ENCODE measurements at places on chromosomes 7 and 10.

- DNase-seq, result no peak
Measured at GRCh38 chr7:26127411-26127810, 24.6 kb upstream of the NFE2L3 start.

- no peak for DNase-seq
Measured at GRCh38 chr10:128848810-128849209, 618.2 kb upstream of the MGMT start.

- DNase-seq, result peak; percentile 85
Measured at GRCh38 chr7:107725138-107725740, 18.7 kb upstream of the CBLL1 start.

GRCh38 chr10:112805701-112806100 is 144.3 kb upstream of the TCF7L2 start:
- no peak for DNase-seq

DNA sequence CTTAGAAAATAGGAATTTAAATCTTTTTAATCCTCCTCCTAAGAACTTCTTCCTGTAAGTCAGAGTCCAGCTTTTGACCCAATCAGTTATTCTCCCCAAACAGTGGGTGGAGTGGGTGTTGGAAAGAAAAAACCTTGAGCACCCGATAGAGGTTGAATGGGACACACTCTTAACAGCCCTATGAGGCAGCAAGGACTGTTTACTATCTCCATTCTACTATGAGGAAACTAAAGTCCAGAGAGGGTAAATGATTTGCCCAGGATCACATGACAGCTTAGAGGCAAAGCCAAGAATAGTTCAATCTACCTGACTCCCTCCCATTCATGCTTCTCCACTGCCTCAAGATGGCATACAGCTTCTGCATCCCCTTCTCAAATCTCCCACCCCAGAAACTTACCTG is 57.6 kb upstream of the SLC35B4 start:
- DNase-seq, result no peak

GRCh38 chr7:71851776-71852498 is 560.2 kb downstream of the CALN1 start:
- no peak for DNase-seq

- DNase-seq, result no peak
Measured at GRCh38 chr7:141610671-141611070, 59.5 kb downstream of the AGK start.

- no peak for DNase-seq
Measured at GRCh38 chr10:10110844-10111490, 906.7 kb upstream of the CELF2 start.

DNA sequence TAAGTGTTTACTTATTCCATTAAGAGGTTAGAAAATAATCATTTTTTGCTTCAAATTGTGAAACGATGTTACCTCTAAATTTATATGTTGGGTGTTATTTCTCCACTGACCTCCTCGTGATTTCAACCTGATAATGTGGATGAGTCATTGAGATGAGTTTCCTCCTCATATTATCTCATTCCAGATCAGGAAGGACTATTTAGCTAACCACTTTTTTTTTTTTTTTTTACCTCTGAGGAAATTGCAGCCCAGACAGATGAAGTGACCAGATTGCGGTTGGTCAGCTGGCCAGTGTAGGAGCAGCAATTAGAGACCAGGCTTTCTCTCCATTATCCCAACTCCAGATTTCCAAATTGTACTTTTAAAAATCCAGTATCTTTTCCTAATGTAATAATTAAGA is 248.7 kb downstream of the FZD1 start:
- no peak for DNase-seq

DNA sequence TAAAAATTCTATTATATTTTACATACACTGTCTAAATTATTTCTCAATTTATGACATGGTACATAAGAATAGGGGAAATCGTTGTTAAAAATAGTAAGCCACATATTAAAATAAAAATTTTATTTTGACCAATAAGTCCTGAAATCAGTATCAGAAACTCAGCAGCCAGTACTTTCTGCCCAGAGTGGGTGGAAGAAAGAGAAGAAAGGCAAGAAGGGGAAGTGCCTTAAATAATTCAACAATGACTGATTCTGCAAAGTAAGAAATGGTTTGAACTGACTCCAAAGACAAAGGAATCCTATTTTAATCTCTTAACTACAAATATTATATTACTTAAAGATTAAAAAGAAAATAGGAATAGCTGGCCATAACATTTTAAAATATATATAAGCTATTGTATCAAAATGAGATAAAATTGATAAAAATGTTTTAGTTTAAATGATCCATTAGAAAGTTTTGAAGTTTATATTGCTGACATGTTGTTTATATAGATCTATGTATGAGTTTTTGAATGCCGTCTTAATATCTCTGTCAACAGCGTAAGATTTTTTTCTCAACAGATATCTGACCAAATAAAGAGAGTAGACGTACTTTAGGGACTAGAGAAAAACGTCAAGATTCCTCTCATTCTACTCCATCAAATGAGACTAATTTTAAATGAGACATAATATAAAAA is 30.2 kb upstream of the NRCAM start:
- DNase-seq, result peak; percentile 58

DNA sequence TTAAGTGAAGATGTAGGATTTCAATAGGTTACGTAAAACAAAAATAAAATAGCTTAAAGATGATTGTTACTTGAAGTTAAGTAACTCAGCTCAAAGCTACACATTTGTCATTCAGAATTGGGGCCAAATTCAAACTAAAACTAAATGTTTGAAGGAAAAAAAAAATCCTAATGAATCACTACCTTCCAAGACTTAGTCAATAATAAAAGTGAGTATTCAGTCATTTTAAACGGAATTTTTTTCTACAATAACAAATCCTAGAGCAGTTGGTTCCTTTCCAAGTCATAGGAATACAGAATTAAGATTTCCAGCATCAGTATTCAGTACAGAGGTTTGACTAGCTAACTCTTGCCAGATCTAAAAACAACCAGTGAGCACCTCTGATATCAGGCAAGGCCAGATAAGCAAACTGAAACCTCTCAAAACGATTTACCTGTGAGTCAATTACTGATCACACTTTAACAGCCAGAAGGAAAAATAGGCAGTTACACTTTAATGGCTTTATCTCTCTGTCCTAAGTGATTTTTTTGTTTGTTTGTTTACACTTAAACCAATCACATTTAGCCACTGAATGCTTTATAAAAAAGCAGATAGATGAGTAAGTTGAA is 669.8 kb upstream of the ANKRD30A start:
- no peak for DNase-seq

- DNase-seq, result no peak
Measured at GRCh38 chr10:12250181-12250580, 54.2 kb downstream of the CDC123 start.

- peak; percentile 40 for DNase-seq
Measured at GRCh38 chr7:134701272-134701671, 54.6 kb downstream of the BPGM start.

DNA sequence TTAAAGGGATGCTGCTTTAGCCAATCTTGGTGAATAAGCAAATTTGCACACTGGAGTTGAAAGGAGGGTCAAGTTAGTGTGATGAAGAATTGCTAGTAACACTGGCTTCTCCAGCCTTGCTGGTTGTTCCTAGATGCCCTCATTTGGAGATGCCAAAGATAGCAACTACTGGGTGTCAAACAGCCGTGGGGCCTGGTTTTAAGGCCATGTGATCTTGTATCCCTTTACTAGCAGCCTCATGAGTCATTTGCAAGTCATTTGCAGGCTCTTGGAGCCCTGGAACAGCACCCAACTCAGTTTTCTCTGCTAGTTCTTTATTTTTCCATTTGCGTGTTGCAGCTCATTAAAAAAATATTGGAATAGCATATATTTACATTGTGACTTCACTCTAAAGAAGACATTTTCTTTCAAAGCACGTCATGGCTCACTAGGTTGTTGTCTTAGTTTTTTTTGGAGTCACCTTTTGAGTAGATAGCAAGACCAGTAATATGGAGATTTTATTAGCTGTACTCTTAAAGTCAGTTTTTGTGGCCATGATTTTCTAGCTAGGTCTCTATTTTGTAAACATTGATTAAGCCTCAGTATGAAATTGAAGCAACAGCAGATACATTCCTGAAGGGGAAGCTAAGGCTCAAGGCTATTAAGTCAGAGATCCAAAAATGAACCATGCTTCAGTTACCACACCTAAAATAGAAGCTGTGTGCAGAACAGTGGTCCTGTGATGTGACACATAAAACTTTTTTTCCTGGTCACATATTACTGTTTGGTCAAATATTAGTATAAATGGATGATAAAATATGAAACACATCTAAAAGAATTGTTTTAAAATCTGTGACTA is 1.3 kb downstream of the LSMEM1 start:
- peak; percentile 87 for DNase-seq

- DNase-seq, result no peak
Measured at GRCh38 chr10:27188897-27189296, 33.7 kb downstream of the MASTL start.

DNA sequence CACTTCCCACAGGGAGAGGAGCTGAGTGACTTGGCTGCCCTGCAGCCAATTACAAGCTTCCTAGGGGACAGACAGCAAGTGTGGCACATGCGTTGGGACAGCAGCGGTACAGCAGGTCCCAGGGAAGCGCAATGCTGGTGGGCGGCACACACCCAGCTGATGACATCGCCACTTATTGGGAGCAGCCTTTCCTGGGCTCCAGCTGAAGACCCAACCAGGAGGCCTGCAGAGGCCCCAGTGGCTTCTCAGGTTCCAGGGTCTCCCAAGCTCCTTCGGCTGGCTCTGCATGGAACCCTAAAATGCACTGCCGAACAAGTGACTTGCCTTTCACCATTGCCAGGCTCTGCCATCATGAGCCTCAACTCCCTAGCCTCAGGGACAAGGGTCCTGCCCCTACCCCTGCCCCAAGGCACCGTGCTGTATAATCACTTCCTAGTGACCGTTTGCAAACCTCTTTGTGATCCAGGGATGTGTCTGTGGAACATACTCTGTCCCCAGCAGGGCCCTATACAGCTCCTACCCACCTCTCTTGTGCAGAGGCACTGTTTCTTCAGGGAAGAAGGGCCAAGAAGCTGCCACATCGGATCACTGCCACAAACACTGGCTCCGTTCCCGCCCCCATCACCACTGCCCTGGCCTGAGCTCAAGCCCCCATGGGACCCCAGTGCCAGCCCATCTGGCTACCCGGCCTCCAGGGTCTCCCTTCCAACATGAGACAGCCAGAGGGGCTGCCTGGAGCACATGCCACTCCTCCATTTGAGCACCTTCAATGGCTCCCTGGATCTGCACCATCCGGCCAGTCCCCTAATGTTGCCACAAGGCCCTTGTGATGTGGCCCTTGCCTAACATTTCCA is 19.3 kb upstream of the SLIT1 start:
- no peak for DNase-seq

DNA sequence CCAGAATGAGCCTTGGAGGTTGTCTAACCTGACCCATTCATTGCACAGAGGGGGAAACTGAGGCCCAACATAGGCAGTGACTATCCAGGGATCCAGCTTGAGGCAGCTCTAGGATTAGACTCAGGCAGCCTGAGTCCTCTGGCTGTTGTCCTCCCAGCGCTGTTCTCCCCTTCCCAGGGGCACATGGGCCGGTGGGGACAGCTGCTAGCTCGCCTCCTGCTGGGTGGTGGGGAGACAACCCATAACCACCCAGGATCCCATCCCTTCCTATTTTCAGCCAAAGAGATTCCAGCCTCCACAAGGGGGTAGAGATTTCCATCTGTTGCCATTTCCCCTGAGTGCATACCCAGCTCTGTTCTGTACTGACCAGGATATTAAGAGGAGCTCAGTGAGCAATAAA is 145.1 kb upstream of the GPR26 start:
- DNase-seq, result no peak

DNA sequence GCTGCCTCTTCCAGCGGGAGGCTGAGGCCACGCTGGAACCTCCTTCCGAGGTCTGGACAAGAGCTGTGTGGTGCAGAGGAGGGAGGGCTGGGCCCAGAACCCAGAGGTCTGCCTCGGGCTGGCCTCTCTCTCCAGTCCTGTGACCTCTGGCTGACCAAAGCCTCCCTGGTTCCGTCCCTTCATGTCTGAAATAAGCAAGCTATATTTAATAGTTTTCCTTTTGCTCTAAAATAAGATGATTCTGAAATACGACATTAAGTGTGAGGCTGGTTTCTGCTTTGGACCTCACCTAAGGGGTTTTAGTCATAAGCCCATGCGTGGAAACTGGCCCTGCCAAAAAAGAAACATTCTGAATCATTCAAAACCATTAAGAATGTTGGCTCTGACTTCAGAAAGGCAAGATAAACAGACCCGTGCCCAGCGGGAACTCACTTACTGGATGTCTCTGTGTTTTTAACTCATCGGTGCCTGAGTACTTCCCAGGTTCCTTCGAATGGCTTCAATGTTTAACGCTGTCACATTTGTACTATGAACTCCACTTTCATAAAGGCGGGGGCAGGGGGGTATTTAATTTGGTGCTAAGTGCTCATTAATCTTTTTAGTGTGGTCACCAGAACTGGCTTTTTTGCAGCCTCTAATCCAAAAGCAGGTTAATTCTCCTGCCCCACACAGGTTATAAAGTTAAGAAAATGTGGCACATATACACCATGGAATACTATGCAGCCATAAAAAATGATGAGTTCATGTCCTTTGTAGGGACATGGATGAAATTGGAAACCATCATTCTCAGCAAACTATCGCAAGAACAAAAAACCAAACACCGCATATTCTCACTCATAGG is 157.5 kb upstream of the KLF14 start:
- DNase-seq, result peak; percentile 97

DNA sequence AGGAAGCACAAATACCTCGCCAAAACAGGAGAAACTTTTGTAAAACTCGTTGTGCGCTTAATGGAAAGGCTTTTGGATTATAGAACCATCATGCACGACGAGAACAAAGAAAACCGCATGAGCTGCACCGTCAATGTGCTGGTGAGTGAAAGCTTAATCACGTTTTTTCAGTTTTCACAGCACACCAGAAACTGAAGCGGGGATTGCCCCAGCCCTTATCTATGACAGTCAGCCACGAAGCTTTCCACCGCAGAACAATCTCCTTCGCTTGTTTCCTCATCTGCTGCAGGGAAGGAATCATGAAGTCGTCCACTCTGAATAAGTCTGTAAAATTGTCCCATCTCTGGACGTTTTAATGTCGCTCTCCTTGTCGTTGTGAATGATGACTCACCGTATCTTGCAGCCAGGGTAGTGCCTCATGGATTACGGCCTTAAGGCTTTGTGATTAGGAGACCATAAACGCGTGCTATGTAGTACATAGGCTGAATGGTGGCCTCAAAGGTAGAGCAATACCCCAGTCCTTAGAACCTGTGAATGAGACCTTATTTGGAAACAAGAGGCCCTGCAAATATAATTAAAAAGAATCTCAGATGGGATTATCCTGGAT is 174.9 kb upstream of the NPS start:
- no peak for DNase-seq

DNA sequence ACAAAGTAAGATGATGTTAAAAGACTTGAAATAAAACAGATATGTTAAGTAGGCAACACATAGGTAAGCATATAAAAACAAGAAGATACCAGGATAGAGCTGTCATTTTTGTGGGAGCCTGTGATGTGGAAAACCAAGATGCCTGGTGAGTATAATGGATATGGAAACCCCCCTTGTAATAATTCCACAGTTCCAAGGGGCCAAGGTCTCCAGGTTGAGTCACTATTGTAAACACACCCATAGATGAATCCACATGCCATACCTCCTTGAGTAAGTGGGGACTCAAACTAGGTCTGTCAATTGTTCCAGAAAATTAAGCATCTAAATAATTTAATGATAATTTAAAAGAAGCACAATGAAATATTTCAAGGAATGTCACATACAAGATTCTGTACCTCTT is 15.9 kb downstream of the CAV1 start:
- DNase-seq, result no peak

- DNase-seq, result no peak
Measured at GRCh38 chr10:24938525-24938924, 13.9 kb downstream of the PRTFDC1 start.
